DMS153 (cell line): ENCODE measurements at places on chromosomes 5 and 9.

GRCh38 chr5:41637869-41638268 is 127.5 kb upstream of the PLCXD3 start:
- DNase-seq = no peak

GRCh38 chr5:74641735-74642542 is 1.4 kb upstream of the ENC1 start:
- no peak for DNase-seq

DNA sequence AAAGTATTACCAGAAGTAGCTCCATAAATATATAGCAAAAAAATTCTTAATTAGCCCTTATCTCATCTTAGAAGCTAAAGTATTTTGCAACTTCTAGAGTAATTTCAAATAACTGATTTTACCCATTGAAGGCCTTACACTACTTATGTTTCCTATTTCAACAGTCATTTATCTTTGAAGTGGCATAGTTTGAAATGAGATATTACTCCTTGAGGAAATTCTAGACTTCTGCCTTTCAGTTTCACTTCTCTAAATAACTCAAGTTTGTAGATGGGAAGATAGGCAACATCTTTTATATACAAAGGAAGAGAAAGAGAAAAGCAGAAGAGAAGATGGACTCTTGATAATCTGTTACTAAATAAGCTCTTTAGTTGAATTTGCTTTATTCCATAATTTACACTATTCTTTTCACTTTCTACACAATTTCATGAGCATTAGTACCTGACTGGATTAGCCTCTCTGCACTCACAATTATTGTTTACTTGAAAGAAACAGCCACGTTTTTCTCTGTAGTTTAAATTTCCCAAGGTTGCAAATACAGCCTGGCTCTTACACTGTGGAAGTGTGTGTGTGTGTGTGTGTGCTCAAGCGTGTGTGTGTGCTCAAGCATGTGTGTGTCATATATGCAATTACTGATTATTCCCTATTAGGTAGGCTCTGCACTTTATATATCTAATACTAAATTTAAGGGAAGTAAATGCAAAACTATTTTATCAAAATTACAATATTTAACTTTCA is 60.6 kb upstream of the EMB start:
- DNase-seq = no peak

- no peak for DNase-seq
Measured at GRCh38 chr9:121305269-121305994, 37.5 kb downstream of the GSN start.

DNA sequence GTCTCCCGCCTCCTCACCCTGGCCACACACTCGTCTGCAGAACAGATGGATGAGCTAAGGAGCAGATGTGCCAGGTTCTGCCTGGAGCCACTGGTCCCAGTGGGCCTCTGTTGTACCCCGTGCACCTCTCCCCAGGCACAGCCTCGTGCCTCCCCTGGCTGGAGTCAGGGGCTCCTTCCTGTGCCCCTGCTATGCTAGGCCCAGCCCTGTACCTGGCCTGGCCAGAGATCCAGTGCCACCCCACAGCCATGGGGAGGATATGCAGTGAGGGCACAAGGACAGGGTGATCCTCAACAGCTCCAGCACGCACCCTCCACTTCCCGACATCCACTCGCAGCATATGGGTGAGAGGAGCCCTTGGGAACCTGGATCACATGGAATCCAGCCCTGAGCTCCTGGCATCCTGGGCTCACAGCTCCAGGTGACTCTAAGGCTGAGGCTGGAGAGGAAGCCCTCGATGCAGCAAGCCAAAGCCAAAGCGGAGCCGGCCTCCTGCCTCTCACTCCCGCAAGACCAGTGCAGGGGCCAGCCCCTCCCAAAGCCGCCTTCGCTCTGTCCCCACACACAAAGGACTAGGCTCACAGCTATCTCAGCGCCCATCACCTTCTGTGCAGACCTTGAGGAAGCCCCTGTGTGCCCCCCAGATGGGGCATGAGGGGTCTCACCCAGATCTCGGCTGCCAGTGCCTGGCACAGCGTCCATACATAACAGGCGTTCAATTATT is 23.7 kb upstream of the ADAMTS2 start:
- DNase-seq = no peak

DNA sequence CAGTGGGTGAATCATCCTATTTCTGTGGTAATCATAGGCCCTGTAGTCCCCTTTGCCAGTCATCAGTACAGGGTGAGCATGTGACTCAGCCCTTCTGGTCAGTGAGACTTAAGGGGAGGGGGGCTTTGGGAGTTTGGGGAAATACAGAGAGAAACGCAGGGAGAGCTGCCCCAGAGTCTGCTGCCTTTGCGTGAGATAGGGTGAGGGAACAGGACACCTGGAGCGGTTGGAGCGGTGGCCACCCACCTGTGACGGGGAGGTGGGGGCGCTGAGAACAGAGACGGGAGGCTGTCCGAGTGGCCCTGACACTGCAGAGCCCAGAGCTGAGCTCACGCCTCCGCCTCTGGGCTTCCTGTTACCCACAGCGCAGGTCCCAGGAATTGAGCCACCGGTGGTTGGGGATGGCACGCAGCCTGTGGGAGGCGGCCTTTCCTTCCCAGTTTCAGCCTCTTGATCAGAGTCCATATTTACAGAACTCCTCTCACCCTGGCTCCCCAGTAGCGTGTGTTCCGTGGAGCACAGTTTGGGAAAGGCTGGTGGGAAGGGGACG is 92.0 kb upstream of the ERCC6L2 start:
- DNase-seq = no peak

GRCh38 chr5:50873595-50874277 is 207.3 kb downstream of the PARP8 start:
- no peak for DNase-seq

DNA sequence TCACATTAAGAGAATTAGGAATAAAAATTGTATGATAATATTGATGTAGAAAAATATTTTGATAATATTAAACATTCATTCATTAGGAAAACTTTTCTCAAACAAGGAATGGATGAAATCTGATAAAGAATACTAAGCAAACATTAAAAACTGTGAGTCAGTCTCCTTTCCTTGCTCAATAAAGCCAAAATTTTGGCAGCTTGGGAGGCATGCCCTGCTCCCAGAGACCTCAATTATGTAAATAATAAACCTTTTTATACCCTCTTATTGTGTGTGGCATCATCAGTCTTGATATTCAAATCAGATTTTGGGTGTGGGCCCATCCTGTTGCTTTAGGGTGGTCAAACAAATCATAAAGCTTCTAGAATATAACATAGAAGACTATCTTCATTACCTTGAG is 36.6 kb upstream of the CCL21 start:
- DNase-seq = no peak

DNA sequence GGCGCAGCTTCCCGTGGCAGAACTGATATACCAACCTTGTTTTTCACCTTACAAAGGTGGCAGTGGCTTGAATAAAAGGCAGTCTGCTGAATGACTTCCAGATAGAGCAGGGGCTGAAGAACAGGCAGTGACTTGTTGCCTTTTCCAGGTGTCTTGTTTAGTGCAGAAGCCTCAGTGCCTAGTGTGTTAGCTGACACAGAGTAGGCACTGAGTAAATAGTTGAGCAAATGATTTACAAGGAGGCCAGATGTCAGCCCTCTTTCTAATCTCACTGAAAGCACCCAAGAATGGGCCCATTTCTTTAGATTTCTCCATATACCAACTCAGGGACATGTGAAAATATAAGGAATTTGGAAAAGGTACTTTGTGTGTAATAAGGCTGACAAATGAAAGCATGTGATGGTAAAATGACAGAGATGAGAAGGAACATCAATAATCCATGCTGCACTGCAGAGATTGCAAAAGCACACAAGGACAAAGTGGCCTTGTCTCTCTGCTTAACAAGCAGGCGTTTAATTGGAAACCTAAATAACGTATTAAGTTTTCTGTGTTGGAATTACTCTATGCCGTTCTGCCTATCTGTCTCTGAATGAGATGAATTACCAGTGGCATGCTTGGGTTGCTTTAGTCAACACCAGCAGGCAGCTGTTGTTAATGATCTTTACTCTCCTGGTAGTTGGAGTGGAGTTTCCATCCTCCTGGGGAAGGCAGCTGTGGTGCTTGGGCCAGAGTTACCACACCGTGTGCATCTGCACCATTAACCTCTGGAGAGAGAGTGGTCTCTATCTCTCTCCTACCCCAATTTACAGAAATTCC is 360.1 kb upstream of the C9orf72 start:
- no peak for DNase-seq

DNA sequence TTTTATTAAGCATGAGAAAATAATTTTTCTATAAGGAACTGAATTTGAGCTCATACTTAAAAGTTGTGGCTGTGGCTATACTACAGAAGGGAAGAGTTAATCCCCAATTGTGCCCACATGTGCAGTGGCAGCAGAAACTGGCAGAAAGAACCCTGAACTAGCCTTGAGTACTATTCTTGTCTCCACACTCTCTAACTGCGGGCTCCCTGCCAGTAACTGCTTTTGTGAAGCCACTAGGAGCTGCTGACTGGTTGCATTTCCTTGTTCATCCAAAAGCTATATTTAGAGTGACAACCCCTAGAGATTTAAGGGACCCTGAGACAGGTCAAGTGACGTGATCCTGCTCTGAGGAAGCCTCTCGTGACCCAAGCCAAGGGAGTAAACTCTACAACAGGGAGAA is 238.6 kb downstream of the ELAVL2 start:
- no peak for DNase-seq

- DNase-seq = no peak
Measured at GRCh38 chr5:38603691-38604090, 47.2 kb upstream of the LIFR start.

- DNase-seq = no peak
Measured at GRCh38 chr5:43543434-43543833, 13.4 kb downstream of the PAIP1 start.

DNA sequence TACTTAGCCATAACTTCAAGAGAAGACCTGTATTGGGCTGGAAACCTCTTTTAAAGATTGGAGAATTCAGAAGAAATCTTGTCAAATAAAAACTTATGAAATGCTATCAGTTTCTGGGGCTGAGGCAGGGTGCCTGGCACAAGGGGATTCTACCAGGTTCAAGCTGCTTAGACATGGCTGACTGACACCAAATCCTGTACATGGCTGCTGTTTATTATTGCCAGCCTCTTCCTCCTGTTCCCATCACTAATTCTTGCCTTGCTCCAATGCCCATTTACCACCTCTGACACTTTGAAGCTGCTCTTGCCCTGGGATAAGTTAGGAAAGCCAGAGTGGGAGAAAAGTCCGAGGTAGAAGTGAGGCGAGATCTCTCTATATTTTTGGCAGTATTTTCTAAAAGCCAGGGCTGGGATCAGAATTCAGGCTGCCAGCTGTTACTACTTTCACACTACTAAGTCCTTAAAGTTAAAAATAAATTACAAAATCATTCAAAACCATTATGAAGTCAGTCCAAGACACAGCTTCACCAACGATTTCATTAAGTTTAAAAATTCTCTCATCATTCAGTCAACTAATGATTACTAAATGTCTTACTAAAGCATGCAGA is 66.3 kb upstream of the TNFAIP8 start:
- DNase-seq = no peak

DNA sequence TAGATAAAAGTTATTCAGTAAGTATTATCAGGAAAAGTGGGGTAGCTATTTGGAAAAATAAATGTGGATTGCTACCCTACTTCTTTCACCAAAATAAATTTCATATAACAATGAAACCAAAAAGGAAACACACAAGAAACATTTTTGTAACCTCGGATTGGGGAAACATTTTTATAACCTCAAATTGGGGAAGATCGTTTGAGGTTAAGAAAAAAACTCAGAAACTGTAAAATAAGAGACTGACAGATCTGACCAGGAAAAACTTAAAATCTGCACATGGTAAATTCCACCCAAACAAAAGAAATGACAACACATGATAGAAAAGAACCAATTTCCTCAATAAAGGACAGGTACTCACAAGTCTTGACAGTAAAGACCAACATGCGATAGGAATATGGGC is 13.5 kb downstream of the EFCAB9 start:
- no peak for DNase-seq

GRCh38 chr5:86748538-86749105 is 130.9 kb downstream of the COX7C start:
- no peak for DNase-seq

GRCh38 chr5:73856997-73857396 is 231.0 kb downstream of the ARHGEF28 start:
- DNase-seq = no peak

DNA sequence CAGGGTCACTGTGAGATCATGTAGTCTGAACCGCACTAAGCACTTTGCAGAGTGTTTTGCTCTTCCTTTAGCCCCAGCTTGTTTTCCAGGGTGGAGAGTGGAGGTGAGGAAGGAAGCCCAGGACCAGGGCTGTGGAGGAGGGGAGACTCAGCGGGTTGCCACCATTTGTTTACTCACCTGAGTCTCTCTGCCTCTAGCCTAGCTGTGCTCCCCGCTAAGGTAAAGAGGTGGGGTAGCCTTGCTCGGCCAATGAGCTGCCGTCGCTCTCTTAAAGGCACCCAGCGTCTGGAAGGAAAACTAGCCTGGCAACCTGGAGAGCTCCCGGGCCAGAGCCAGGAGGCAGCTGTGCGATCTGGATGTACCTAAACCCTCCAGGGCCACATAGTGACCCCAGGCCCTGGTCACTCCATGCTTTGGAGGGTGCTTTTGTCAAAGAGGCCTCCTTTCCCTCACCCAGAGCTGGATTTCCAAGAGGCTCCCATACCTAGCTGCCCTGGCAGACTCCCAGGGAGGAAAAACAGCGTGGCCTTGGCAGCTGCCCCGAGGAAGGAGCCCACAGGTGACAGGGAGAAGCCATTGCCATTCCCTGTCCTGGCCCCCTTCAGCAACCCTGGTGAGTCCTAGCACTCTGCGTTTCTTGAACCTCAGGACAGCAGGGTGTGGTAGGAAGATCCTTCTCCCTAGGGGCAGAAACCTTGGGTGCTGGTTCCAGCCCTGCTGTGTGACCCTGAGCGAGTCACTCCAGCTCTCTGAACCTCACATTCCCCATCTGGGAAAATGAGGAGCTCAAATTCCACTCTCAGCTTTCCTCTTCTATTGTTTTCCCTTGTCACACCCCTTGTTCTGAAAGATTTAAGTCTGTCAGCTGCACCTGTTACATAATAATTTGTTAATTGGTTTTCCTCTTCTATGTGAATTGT is 42.4 kb upstream of the LARP1 start:
- DNase-seq = peak; percentile 77

- DNase-seq = no peak
Measured at GRCh38 chr5:37575541-37576489, 196.7 kb downstream of the WDR70 start.

GRCh38 chr9:35516479-35516878 is 26.6 kb downstream of the RUSC2 start:
- DNase-seq = no peak

DNA sequence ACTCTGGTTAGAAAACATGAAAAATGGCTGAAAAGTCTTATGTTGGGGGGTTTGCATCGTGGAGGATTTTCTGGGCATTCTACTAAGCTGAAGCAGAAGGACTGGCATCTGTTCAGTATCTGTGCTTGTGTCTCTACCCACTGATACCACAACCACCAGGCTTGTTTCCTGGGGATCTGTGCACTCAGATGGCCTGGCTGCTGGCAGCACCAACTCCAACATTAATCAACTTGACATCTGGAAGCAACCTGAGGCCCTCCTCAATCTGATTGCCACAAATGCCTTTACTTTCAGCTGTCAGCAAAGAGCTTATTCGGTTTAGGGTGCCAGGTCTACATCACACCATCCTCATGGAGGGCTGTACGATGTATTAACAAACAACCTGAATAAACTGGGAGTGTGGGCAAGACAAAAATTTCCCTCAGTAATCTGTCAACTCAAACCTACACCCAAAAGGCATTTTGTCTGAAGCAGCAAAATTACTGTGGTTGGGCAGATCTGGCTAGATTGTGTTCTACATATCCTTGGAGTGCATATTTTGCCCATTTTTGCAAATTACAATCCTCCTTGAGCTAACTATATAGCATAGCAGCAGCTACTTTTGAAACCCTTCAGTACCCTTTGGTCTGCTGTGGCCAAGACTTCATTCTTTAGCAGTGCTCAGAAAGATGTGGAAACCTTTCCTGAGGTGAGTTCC is 74.6 kb downstream of the FOXD1 start:
- no peak for DNase-seq

GRCh38 chr9:27367921-27368315 is 71.0 kb upstream of the EQTN start:
- DNase-seq = no peak
